ENCODE measurements at places on chromosomes 4 and X.

- DNase-seq: no peak
Observed at GRCh38 chr4:171561419-171561818, 251.8 kb upstream of the GALNTL6 start.

GRCh38 chr4:186266729-186267456 lies 904 bp downstream of the F11 start:
- DNase-seq: no peak

- DNase-seq: no peak
Observed at GRCh38 chr4:81664079-81664478, 192.4 kb upstream of the RASGEF1B start.

DNA sequence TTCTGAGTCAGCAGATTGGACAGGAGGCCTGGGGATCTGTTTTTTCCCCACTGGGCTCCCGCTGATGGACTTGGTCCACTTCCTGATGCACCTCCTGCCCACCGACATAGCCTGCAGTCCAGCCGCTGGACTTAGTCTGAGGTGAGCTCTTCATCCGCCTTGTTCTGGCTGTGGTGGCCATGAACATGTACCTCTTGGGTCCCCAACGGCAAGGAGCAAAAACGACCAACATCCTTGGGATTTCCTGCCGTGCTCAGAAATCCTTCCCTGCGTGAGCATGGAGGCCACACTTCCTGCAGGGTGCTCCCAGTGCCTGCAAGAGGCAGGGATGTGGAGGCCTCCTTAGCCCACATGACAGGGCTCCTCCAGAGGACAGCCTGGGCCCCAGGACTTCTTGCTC lies 76.8 kb downstream of the CRMP1 start:
- DNase-seq: no peak

- DNase-seq: no peak
Observed at GRCh38 chr4:38752372-38752940, 30.3 kb downstream of the TLR10 start.

GRCh38 chr4:128384765-128385598 lies 97.4 kb upstream of the PGRMC2 start:
- DNase-seq: no peak

GRCh38 chr4:112377594-112378242 lies 80.5 kb downstream of the ALPK1 start:
- DNase-seq: no peak

DNA sequence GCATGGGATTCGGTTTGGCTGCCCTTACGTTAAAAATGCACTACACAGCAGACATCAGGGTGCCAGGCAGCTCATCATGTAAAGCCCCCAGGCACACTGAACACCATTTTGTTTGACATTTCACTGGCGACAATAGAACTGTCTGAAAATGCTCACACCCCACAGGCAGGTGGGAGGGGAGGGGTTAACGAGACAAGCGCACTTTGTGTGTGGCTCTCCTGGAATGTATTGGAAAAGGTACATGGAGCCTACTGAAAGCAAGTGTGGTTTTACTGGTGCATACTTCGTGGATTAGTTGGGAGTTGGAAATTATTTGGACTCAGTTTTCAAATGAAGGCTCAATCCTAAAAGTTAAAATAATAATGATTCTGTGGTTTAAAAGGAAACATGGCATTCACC lies 31.6 kb upstream of the PPARGC1A start:
- DNase-seq: no peak

DNA sequence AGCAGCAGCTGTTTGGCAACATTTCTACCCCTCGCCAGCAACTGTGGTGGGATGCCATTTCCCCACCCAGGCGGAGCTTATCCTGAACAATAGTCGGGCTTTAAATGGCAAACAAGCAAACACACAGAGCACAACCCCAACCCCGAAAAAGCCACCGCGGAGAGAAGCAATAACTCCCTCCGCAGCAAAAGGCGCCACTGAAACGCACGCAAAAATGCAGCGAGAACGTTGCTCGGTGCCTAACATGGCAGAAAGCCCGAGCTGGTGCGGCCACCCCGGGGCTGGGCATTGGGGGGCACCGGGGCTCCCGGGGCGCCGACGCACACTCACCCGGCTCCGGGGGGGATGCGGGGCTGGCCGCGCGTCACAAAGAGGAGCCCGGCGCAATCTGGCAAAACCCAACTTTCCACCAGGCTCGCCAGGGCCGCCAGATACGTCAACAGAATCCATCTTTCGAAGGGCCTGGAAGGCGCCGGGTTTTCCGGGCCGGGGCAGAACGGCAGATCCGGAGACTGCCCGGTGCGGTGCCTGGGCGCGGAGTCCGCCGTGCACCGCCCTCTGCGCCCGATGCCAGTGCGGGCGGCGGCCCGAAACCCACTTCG lies 818 bp downstream of the RAI2 start:
- no peak for DNase-seq

- no peak for DNase-seq
Observed at GRCh38 chr4:121299367-121299766, 81.5 kb downstream of the QRFPR start.

DNA sequence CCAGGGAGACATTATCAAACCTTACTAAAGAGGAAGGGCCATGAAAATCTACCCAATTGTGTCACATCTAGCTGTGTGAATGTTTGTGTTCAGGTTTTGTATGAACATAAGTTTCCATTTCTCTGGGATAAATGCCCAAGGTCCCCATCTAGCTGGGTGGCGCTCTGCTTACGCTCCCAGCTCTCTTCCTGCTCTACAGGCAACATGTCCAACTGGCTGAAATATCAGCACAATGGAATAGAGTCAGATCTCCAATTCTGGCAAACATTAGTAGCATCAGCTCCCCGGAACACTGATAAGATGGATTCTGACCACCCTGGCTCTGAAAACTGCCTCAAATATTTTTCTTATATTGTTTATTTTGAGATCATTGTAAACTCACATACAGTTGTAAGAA lies 74.8 kb downstream of the IRF2 start:
- DNase-seq: no peak
